ENCODE measurements at places on chromosomes 13 and 19.

DNA sequence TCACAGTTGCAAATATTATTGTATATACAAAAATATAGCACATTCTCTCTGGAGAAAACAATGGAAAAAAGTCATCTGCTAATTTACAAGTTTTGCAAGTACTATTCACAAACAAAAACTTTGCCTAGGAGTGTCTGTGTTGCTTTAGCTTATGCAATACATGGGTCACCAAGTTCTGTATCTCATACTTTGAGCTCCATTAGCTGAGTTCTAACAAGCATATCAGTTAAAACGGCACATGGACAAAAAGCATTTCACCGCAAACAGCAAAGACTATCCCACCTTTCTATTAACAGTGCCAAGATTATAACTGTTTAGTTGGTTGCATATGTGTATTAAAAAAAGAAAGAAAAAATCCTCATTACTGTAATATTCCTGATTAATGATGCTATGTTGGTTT is 4.6 kb downstream of the SPRY2 start:
- no peak for DNase-seq

- DNase-seq: peak; percentile 3
These were observed 42.0 kb upstream of the GGACT start for GRCh38 chr13:100630555-100630954.

DNA sequence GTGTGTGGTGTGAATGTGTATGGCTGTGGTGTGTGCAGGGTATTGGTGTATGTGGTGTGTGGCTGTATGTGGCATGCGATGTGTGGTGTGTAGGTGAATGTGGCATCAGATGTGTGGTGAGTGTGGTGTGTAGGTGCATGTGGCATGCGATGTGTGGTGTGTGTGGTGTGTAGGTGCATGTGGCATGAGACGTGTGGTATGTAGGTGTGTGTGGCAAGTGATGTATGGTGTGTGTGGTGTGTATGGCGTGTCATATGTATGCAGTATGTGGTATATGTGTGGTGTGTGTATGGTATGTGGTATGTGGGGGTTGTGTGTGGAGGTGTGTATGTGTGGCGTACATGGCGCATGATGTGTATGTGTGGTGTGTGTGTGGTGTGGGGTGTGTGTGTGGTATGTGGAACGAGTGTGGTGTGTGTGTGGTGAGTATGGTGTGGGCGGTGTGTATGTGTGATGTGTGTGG is 63.4 kb downstream of the PEPD start:
- no peak for DNase-seq

DNA sequence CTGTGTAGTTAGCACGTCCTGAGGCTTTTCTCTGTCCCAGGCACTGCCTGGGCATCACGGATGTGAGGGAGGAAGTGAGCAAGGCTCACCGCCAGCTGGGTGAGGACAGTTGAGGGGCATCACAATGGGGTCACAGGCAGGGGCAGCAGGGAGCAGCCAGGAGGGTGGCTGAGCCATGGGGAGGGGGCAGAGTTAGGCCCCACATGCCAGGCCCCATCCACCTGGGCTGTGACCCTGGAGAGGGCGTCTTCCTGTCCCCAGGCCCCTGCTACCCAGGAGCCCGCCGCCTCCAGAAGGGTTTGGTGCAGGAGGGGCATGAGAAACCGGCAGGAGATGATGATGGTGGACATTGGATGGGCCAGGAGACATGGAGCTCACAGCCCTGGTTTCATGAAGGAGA is 56.8 kb upstream of the F7 start:
- no peak for DNase-seq

DNA sequence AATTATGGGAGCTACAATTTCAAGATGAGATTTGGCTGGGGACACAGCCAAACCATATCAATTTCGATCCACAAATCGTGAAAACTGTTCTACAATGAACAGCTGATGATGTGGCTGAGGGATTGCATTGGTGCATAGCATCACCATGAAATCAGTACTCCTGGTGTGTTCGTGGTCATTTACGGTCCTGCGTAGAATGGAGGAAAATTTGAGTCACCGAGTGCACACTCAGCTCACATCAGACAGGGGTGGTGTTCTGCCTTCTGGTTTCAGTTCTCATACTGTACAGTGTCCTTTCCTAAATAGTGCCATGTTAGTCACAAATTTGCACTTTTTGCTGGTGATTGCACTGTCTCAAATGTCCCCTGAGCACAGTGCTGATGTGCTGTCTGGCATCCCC is 39.2 kb downstream of the MYH14 start:
- no peak for DNase-seq

DNA sequence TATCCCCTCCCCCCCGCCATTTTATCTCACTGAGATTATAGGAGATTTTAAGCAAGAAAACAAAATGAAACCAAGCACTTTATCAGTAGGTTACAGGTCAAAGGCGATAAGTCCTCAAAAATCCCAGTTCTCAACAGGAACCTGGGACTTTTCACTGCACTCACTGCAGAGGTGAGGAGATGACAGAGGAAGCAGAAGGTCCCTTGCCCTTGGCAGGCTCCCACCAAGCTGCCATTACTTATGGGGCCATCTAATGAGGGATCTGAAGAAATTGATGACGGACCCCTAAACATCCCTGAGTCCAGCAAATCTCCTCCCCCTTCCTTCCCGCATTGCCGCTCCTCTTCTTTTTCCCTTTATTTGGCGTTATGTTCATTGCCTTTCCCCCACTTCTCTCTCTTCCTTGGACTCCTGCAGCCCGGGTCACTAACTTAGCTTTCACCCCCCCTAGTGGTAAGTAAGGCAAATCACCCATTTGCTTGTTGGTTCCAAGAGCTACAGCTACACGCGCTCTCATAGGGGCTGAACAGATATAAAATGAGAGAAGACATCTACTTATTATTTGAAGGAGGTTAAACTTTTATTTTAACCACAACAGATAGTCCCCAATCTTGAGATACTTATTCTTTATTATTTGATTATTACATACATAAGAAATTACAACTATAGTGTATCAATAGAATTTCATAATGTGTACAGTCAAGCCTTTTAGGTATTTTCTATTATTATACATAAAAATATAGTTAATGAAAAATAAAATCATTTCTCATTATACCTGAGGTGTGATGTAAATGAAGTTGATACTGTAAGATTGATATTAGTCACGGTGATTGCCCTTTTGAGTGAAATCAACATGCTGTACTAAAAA is 52.0 kb upstream of the ARGLU1 start:
- no peak for DNase-seq

DNA sequence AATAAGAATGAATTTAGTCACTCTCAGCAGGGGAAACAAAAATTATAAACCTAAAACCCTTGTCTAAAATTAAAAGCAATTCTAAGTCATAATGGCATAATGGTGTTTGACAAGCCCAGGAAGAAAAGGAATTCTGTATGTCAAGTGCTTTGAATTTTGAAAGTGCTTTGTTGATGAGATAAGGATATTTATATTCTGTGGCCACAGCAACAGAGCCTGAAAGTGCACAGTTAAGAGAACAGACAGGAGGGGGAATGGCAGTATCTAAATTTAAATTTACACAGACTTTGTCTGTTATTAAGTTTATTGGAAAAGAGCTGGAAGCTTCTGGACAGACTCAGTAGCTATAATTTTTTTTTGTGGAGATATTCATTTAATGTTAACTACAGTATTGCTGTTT is 69.8 kb downstream of the OLFM4 start:
- no peak for DNase-seq

- no peak for DNase-seq
These were observed 15.9 kb upstream of the SLC35E1 start for GRCh38 chr19:16587833-16588823.

- no peak for DNase-seq
These were observed 83.2 kb upstream of the IRS2 start for GRCh38 chr13:109869312-109870237.

- no peak for DNase-seq
These were observed 118.1 kb downstream of the STARD13 start for GRCh38 chr13:33167491-33167890.

DNA sequence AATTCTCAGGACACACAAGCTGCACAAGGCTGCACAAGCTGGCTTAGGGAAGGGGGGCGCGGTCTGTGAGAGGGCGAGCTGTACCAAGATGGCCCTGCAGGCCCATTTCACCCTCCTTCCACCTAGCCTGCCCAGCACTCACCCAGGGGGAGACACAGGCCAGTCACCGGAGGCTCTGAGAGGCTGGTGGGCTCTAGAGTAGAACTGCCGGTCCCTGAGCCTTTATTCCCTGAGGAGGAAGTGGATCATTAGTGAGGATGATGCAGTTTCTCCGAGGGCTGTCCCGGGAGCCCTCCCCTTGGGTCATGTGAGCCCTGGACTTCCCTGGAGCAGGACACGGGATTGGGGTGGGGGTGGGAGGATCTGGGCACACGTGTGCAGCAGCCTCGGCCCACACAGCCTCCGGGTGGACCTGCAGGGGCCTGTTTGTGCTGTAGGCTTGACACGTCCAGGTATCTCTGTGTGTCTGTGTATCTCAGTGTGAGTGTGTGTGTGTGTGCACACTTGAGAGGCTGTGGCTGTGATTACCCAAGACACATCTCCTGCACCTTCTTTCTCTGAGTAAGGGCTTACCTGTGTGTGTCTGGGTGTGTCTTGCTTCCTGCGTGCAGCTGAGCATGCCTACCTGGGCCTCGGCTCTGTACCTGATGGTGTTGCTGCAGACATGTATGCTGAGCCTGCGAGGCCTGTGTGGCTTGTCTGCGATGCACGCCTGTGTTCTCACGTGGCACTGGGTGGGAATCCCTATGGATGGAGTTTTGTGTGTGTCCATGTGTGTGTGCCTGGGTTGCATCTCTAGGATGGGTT is at the start of gene ACP5:
Gene ACP5, minus strand, starts transcription at position 195 of the 807 bp plus-strand sequence. CDS start 328 bp downstream, outside the sequence.
- no peak for DNase-seq

- no peak for DNase-seq
These were observed 132.7 kb downstream of the ZDHHC20 start for GRCh38 chr13:21326155-21327031.

DNA sequence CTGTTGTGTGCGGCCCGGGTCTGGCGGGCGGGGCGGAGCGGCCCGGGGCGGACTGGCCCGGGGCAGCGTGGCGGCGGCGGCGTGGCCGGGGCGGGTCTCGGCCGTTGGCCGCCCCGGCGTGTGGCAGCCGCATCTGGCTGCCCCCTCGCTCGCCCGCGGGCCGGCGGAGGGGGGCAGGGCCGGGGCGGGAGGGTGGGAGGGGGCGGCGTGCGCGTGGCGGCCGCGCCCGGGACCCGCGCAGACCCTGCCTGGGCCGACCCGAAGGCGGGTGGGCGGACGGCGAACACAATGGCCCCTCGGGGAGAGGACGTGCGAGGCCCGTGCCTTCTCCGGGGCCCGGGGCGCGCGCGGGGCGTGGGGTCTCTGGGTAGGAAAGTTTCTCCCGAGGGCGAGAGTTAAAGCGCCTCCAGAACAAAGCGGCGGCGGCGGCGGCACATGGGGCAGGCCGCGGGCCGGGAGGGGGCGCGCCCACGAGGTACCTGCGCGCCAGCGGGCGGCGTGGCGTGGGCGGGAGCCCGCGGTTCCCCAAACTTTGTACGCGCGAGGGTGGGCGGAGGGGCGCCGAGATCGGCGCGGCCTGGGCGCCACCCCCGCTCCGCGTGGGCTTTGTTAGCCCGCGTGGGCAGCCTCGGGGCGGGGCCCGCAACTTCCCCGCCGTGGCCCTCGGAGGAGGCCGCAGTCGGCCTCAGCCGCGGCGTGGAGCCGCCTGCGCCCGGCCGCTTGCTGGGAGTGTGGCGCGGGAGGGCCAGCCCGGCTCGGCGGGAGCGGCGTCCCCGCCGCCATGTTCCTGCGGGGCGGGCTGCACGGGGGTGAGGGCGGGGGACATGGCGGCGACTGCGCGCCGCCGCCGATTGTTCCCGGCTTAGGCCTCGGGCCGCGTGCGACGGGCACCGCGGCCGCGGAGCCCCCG is 764 bp downstream of the MIR17HG start:
- DNase-seq: no peak

DNA sequence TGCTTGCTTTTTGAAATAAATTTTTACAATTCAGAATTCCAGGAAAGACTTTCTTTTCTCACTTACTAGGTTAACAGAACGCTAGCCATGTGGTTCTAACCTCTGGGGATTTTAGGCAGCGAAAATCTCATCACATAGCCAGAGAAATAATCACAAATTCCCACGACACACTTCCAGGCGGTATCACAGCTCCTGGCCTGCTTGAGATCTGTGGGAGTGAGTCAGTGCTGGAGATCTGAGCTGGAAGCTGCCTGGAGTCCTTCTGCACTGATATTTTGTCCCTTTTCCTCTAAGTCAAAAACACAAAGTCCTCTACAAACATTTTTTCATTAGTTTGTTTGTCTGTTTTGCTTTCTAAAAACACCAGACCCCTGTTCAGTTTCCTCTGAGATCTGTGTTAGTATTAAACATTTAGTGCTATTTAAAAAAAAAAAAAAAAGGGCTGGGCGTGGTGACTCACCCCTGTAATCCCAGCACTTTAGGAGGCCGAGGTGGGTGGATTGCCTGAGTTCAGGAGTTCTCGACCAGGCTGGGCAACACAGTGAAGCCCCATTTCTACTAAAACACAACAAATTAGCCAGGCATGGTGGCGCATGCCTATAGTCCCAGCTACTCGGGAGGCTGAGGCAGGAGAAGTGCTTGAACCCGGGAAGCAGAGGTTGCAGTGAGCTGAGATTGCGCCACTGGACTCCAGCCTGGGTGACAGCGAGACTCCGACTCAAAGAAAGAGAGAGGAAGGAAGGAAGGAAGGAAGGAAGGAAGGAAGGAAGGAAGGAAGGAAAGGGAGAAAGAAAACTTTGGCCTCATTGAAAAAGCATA is 12.2 kb upstream of the UBE2L5 start:
- DNase-seq: no peak

DNA sequence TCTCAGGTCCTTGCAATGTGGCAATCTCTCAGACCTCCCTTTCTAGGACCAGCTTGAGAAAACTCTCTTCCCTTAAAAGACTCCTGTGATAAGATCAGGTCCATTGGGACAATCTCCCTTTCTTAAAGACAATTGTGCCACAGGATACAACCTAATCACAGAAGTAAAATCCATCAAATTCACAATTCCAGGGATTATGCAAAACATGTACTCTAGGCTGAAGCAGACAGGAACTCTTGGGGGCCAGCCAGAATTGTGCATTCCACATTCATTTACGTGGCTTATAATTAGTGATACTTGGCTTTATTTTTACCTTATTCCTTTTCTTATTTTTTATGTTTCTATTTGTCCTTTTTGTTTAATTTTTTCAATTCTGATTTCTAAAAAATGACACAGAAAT is 257.9 kb downstream of the KLF12 start:
- no peak for DNase-seq

- DNase-seq: no peak
These were observed 32.0 kb downstream of the ZFR2 start for GRCh38 chr19:3836887-3837286.

DNA sequence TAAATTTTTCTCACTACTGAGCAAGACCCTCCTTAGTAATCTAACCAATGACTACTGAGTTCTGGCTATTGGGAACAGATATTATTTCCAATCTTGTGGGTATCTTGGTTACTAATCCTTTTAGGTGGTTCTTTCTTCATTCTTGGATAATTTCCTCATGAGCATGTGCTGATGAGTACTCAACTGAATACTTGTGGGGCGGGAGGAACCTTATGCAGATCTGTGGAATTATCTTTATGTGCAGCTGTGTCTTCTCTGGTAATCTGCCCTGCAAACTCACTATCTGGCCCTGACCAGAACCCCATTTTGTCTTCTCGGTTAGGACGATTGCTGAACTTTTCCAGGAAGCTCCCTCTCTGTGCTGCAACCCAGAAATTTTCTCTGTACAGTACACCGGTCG is 89.7 kb upstream of the TRPC4 start:
- no peak for DNase-seq
